ENCODE measurements at places on chromosomes 12 and 14.
A peak's percentile ranks its signal among the peaks of the same experiment; 100 is the strongest.

DNA sequence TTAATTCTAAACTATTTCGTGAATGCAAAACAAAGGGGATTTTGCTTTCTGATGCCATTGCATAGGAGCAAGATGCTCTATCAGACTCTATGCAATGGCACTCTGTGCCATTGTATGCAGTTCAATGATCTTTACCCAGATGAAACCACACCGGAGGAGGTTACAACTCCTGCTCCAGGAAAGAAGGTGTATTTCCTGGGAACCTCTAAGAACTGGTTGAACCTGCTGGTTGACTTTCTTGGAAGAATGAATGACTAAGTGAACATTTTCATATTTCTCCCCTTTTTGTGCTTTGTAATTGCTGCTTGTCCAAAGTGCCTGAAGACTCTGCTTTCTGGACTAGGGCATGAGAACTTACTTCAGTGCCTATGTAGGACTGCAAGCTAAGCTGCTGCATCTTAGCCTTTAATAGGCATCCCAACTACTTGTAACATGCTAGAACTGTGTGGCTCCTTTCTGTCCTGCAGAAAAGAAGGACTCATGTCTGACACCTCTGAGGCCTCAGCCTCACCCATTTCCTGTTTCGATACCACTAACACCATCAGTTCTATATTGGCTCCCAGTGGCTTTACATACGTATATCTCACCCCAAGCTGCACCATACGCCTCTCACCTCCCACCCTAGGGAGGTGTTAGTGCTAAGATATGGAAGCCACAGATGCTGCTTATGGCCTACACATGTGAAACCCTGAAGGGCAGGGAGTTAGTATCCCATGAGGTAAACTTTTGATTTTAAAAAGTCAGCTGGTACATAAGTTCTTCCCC is 193.5 kb upstream of the CNOT2 start:
- peak; percentile 5 for DNase-seq

DNA sequence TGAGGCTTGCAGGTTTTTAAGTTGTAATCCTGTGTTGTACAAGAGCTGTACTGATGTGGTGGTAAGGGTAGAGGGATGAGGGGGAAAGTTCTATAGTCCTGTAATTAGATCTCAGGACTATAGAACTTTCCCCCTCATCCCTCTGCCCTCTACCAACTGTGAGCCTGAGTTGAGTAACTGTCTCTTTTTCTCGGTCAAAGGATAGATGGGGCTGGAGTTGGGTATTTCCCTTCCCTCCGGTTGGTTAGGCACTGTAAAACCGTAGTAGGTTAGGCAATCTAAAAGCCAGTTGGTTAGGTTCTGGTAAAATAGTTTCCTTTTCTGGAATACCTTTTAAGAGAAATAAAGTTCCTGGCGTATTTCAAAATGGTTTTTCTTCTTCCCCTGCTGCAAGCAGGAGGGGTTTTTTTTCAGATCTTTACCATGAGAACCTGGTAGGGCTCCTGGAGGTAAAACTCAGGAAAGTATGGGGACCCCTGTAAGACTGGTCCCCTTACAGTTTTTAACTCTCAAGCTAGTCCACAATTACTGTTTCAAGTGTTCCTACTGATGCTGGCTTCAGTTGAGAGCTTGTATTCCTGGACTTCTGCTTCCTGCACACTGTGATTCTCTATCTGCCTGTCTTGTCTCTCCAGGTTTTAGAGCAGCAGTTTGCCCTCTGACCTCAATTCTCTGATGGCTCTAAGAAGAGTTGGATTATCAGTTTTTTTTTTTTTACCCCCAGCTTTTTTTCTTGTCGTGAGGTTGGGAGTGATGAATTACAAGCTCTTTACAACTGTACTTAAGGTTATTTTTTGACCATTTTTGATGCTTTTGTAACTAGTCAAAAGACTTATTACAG is 58.7 kb downstream of the FUT8 start:
- DNase-seq, result no peak

- DNase-seq, result no peak
Observed at GRCh38 chr12:15273896-15274295, 48.4 kb upstream of the PTPRO start.

DNA sequence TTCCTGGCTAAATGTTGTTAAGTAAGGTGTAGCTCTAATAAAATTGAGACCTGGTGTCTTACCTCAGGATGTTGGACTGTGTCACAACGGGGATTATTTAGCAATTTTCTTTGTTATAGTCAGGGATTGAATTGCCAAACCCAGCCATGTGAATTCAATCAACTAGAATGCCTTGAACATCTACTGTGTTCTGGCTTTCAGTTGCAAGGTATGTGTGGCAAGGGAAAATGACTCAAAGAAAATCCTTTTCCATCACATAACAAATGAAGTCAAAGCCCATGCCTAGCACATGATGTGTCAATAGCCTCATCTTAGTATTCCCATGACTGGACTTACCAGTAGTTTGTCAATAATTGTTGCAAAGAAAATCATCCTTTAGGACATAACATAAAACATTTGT is 519.8 kb upstream of the FLRT2 start:
- no peak for DNase-seq

DNA sequence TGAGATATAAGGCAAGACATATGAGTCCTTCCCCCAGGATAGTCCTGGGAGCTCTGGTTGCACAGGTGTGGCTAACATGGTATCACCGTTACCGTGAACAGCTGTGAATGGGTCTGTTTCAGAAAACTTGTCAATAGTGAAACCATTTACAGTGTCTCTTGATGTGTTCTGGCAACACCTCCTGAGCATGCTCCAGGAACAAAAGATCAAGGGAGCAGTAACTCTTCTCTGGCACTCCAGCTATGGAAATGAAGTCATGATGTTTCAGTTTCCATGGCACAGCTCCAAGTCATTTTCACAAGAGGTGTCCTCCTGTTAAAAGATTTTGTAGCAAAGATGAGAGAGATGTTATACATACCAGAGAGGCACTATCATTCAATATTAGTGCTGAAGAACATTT is 253.7 kb downstream of the SNAPC1 start:
- no peak for DNase-seq
